ENCODE measurements at places on chromosomes 6 and 20.

DNA sequence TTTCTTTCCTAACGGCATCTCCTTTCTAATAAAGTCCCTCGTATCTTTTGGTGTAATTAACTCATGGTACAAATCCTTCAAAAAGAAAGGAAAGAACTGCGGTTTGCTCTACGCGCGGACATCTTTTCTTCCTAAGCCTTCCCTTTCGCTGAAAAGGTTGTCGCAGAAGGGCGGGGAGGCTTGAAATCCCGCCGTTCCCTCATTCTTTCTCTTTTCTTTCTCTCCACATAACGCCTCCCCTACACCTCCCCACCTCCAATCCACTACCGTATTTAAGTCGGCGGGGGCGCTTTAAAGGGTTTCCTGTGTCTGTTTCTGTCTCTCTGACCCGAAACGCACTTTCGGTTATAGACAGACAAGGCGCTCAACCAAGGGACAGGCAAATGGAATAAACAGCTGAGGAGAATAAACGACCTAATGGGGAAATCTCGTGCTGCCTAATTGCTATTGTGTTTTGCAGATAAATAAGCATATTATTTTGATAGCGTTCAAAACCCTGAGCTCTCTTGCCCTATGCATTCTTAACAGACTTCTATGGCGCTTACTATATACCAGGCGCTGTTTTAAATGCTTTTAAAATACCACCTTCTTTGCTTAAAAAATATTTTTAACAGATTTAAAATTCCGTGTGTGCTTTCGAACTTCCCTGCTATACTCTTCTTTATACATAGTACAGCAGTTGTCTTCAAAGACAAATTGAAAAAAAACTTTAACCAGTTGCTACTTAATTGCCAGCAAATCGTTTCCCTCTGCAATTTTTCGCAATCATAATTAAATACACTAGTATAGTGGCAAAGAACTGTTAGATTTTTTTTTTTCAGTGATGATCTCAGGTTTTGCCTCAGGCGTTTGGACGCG, 2.5 kb upstream of the HEY2 start:
- DNase-seq: no peak

GRCh38 chr6:129748212-129748900, 38.4 kb upstream of the ARHGAP18 start:
- no peak for DNase-seq

- DNase-seq: no peak
Measured at GRCh38 chr20:44004306-44004915, 89.8 kb downstream of the TOX2 start.

- DNase-seq: no peak
Measured at GRCh38 chr6:45654673-45655072, 276.9 kb upstream of the SUPT3H start.

- no peak for DNase-seq
Measured at GRCh38 chr20:37699202-37699601, 5.4 kb downstream of the CTNNBL1 start.

GRCh38 chr6:104986625-104987024, 29.7 kb downstream of the LIN28B start:
- DNase-seq: no peak

GRCh38 chr6:119334535-119335264, 14.9 kb downstream of the MAN1A1 start:
- no peak for DNase-seq
